ENCODE measurements at places on chromosomes 3 and 15.
A peak's percentile ranks its signal among the peaks of the same experiment; 100 is the strongest.

DNA sequence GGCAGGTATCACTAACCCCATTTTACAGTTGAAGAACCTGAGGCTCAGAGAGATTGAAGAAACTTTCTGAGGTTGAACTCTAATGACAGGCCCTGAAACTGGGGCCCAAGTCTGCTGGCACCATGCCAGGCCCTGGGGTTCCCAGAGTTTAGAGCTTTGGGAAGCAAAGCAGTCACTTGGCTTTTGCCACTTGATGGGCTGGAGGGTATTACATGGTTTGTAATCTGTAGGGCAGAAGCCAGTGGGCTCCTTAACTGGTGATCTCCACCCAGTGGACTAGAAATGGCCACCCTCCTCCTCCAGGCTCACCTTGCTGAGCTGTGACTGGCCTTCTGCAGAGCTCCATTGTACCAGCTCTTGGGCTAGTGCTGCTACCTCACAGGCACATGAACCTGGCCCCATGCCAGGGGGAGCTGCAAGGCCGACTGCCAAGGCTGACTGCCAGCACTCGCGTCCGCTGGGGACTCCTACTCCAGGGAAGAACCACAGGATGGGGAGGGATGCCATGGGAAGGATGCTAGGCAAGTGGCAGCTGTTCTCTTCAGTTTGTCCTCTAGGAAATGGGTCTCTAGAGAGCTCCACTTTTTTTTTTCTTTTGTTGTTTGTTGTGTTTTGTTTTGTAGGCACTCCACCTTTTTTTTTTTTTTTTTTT, 104.8 kb downstream of the ETFA start:
- no peak for DNase-seq

- DNase-seq: no peak
Observed at GRCh38 chr15:59147666-59148065, 42.7 kb downstream of the CCNB2 start.

GRCh38 chr15:80596521-80596976, 98.6 kb upstream of the ABHD17C start:
- no peak for DNase-seq

- no peak for DNase-seq
Observed at GRCh38 chr3:138197058-138197457, 10.0 kb downstream of the ARMC8 start.

- DNase-seq: no peak
Observed at GRCh38 chr3:117282566-117282965, 573.0 kb downstream of the TUSC7 start.

DNA sequence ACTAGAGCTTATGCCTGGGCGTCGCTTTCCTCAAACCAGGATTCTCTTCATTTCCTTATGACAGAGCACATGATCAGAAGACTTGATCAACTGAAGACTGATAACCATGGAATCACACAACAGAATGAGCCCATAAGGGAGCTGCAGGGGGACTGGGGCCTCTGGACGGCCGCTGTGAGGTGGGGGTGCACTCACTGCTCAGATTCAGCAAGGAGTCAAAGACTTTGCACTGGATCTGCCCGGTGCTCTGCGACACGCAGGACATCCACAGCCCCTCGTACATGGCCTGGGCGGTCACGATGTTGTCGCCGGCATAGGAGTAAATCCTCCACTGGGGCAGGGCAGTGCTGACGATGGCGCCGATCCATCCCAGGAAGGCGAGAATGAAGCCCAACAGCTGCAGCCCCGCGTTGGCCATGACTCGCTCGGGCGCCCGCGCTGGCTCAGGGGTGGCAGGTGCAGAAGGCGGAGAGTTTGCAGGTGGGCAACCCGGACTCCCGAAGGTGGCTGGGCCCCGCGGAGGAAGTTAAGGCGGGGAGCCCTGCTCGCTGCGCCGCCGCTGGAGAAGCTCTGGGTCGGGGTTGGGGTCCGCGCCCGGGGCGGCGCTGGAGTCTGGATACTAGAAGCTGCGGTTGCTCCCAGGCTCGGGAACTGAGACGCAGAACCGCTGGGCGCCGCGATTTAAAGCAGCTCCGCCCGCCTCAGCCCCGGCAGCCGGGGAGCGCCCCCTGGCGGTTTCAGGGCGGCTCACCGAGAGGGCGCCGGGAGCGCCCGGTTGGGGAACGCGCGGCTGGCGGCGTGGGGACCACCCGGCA, at the start of gene CLDN1:
Gene CLDN1, minus strand, starts transcription at position 658 of the 815 bp plus-strand sequence. Its CDS starts 240 bp downstream, at position 418.
- peak; percentile 73 for DNase-seq

DNA sequence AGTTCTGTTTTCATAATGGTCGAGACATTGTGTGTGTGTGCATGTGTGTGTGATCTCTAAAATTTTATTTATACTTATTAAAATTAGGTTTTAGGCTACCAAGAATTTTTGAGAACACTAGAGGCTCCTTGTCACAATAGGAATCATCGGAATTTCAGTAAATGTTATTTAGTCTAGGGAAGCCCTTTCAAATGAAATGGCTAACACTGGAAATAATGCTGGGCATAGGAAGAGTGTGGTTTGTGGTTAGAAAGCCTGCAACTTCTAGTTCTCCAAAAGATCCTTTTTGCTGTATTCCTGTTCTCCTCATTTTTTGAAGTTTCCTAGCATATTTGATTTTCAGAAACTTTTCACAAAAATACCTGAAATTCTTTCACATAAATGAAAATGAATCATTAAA, 92.5 kb upstream of the MBNL1 start:
- no peak for DNase-seq

GRCh38 chr3:26132942-26133341, 343.1 kb downstream of the OXSM start:
- DNase-seq: no peak

GRCh38 chr3:30628205-30628900, 22.0 kb downstream of the TGFBR2 start:
- no peak for DNase-seq

DNA sequence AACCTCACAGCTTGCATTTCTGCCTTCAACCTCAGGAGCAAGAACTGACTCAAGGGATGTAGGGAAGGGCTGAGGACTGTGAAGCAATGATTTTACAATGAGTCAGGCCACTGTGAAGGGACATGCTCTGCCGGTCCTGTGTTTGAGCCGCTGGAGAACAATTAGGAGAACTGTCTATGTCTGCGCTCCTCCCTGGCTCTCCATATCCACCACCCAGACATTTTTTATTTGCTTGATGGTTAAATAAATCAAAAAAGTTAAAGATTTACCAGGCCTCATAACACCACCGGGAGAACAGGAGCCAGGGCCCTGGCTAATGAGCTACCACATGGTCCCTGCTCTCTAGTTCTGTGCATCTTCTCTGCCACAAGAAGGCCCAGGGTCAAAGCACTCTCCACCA, 29.6 kb downstream of the SEC61A1 start:
- no peak for DNase-seq

GRCh38 chr3:114022145-114022802, 34.1 kb downstream of the CCDC191 start:
- DNase-seq: no peak

- DNase-seq: peak; percentile 26
Observed at GRCh38 chr3:100709842-100710260, 557 bp downstream of the TFG start.

- DNase-seq: no peak
Observed at GRCh38 chr15:57334257-57334656, 42.0 kb upstream of the CGNL1 start.

DNA sequence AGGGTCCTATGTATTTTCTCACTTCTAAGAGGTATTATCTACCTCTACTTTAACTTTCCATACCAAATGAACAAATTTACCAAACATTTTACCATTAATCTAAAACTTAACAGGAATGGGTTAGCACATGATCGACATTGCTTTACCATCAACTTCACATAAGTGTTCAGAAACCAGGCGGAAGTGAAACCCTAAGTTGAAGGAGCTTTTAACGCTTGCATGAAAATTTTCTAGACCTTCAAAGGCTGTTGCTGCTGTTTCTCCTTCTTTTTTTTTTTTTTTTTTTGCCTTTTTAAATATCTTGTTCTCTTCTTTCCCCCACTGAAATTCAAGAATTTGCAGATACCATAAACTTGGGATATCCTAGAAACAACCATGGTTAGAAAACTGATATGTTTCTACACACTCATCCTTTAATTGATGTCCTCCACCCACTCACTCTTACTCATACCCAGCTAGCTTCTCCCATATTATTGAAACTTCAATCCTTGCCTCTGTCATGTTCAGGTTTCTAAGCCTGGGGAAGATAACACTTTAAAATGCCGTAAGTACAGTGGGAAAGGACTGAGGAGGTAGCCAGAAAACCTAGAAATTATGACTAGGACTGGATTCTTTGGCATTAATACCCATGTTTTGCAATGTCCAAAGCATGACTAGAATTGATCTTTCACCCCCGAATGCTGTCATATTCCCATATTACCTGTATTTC, 24.7 kb downstream of the MYO5A start:
- DNase-seq: no peak

DNA sequence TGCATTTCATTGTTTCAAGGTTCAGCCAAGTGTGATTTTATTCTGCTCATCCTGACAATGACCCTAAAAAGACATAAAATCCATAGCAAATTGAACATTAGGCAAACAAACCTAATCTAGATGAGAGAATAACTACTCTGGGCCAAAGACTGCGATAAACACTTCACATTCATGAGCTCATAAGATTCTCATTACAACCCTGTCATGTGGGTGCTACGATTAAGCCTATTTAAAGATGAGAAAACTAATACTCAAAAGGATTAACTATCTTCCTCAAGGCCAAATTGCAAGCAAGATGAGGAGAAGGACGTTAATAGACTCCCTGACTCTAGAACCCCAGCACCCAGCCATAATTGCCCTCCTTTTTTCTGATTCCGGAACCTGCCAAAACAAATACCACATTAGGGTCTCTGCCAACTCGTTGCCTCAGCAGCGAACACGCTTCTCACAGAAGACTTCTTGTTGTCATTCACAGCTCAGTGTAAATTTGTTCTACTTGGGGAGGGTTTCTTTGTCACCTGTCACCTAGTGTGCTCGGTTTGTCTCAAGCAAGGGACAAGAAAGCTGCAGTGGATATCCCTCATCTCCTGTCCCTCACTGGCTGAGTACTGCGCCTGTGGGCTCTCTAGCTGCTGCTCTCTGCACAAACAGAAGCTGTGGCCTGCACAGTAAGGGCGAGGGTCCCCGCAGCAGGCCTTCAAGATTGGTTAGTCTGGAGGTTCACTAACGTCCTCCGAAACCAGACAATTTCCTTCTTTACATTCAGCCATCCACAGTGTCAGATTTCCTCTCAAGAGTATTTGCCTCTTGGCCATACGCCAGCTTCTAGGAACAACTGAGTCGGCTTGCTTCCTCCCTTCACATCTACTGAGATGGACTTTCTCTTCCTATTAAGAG, 200.0 kb upstream of the UBE2E2 start:
- no peak for DNase-seq

GRCh38 chr3:113533534-113533892, 1.2 kb downstream of the SIDT1 start:
- peak; percentile 18 for DNase-seq

DNA sequence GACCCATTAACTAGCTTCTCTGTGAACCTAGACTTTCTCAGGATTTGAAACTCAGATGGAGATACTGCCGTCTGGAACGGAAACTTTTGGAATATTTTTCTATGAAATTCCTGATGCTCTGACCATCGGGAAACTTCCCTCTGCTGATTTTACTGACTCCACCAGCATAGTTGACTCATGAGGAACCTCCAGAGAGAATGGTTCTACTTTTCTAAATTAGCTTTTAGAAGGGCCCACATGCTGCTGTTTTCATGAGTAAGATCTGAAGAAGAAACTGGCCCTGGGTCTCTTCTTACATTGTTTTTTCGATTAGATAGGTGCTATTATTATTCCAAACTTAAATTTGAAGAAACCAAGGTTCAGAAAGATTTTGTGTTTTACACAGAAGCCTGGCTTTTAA, 326.3 kb upstream of the NR2E3 start:
- no peak for DNase-seq

DNA sequence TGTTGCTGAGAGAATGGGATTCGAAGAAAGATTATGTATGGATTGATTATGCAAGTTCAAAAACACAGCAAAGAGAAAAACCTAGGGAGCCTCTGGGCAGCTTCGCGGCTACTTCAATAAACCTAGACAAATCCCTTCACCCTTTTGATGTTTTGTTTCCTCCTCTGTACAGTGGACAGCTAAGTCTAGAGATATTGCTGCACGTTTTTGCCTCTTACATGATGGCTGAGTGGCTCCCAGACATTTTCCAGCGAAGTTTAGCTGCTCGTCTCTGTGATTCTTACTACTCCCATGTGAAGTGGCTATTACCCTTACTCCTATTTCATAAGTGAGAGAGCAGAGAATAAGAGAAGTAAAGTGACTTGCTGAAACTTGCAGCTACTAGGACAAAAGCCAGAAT, 695.0 kb upstream of the GRM7 start:
- no peak for DNase-seq

DNA sequence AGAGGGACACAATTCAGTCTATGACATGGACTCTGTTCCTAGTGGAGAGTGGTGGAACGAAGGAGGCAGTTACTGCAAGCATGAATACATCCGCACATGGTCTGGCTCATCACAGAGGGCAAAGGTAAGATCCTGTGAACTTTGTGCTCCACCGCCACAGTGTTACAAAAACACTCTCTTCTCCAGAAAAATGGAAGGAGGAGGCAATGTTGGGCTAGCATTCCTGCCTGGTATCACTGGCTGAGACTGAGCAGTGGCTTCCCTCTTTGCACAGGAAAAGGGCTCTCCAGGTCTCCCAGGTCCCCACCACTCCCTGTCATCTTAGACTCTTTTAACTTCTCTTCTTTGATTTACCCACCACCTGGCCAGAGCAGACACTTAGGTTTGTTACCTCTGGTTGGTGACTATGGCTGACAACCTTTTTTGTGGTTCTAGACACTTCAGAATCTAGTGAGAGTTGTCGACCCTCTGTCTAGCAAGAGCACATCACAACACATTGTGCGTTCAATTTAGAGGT, 1.5 kb upstream of the EEFSEC start:
- no peak for DNase-seq

DNA sequence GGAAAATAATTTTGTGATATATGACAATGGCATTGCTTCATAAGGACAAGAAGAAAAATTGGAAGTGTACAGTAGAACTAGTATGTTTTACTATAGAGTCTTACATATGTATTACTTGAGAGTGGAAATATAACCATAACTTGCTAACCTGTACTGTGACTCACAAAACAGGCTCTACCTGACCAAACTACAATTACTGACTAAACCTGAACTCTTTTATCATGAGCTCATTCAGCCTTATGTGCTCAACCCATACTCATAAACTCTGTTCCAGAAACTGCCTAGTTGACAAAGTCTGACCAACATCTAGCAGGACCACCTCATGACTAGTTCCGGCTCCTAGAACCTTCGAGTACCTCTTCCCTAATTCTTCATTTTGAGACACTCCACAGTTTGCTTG, 6.3 kb downstream of the CDIN1 start:
- no peak for DNase-seq

- no peak for DNase-seq
Observed at GRCh38 chr15:69787791-69788190, 309.9 kb downstream of the TLE3 start.

DNA sequence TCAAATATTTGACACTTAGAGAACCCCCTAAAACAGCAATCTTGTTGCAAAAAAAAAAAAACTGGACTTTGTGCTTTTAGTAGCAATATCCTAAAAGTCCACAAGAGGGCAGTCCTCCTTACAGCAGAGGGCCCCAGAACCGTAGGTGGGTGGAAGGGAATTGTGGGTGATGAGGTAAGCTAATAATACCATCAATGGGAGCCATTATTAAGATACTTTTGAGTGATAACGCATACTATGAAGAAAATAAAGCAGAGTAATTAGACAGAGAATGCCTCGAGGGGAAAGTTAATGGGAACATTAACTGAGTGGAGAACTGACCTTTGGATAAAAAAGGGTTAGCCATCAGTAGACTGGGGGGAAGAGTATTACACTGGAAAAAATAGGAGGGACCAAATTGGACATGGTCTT, 229.9 kb downstream of the THRB start:
- no peak for DNase-seq

All from stimulated activated CD4-positive, alpha-beta T cell treated with anti-CD3 and anti-CD28 coated beads, Interleukin-1b, Interleukin-23, amount 100 ng/mL, for 4 hours (primary cell).